OCI-M1 (cell line): ENCODE measurements at places on chromosomes 2 and 18.
A peak's percentile ranks its signal among the peaks of the same experiment; 100 is the strongest.

GRCh38 chr2:121809607-121810006 is 54.2 kb downstream of the TSN start:
- DNase-seq, result no peak

GRCh38 chr18:3603421-3604234 is 153.7 kb downstream of the TGIF1 start:
- DNase-seq, result peak; percentile 99

DNA sequence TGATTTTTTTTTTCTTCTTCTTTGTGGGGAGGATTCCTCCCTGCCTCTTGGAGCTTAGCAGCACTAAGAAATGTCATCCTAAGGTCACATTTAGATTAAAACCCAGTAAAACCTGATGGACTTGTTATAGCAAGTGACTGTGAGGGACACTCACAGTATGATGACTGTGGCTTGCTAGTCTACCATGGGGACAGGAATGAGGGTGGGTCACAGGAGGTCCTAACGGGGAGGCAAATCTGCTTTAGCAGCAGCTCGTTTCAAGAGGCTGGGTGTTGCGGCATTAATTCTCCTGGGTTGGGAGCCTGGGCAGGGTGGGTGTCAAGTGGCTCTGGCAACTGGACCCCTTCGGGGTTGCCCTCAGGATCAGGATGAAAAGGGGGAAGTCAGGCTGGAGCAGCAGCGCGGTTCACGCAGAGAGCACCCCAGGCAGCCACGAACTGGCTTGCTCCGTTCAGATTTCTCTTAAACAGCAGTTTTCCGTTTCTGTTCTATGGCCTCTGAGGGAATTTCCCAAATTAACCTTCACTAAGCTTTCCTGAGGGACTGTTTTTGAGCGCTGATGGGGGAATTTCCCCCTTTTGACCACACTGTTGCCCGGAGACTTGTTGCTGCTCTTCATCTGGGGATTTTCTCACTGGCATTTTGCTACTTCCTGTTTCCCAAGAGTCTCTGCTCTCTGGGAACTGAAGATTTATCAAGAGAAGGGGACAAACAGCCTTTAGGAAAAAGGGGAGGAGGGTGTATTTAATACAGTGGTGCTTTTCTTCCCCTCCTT is 59.8 kb upstream of the PELI1 start:
- DNase-seq, result peak; percentile 1

DNA sequence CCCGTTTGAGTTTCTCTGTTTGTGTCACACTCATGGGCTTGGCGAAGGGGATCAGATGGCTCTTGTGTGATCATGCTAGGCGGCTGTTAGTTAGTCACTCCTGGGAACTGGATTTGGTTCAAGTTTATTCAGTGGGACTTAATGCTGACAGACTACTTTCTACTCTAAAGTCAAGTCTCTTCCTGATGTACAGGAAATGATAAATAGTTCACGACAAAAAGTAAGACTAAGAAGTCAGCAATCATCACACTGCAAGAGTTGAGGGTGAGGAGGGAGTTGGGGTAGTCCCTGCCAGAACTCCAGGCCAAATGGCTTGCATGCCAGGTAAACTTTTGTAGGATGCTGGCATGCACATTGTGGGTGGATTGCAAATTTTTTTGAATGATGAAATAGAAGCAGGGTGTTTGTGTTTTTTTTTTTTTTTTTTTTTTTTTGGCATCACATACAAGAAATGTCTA is 25.1 kb upstream of the CCL20 start:
- no peak for DNase-seq

GRCh38 chr2:182020286-182021070 is 34.8 kb downstream of the PPP1R1C start:
- DNase-seq, result peak; percentile 44

DNA sequence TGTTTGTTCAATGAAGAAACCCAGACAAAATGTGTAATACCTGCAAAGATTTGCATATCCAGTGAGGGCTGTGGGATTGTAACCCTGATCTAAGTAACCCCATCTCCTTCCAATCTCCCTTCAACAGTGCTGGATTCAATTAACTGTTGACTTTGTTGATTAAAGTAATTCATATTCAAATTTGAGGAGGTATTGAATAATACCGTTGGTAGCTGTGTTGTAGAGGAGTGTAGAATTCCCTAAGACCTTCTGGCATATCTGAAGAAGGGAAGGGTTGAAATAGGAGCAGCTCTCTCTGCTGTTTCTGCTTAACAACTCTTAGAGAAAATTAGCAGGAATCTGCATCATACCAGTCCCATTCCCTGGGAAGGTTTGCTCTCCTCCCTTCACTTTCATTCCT is 28.2 kb downstream of the MAIP1 start:
- no peak for DNase-seq

DNA sequence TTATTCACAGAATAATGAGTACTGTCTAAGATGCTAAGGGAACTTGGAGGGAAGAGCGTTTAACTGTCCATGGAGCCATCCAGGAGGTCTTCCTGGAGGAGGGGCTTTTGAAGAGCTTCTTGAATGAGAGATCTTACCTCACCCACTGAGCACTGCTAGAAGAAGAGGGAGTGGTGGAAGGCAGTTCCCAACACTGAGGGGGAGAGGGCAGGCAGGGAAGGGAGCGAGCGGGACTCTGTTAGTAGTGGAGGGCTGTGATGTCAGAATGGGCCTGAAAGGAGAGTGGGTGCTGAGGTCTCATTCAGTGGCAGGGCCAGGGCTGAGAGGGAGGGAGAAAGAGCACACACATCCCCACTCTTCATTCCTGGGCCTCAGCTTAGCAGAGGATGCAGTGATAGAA is 65.0 kb downstream of the NCK2 start:
- no peak for DNase-seq

DNA sequence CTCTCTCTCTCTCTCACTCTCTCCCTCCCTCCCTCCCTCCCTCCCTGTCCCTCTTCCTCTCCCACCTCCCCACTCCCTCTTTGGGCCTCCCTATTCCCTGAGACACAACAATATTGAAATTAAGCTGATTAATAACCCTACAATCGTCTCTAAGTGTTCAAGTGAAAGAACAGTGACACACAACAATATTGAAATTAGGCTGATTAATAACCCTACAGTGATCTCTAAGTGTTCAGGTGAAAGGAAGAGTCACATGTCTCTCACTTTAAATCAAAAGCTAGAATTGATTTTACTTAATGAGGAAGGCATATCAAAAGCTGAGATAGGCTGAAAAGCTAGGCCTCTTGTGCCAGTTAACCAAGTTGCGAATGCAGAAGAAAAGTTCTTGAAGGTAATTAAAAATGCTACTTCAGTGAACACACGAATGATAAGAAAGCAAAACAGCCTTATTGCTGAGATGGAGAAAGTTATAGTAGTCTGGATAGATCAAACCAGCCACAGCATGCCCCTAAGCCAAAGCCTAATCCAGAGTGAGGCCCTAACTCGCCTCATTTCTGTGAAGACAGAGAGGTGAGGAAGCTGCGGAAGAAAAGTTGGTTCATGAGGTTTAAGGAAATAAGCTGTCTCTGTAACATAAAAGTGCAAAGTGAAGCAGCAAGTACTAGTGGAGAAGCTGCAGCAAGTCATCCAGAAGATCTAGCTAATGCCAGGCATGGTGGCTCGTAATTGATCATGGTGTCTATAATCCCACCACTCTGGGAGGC is 21.3 kb downstream of the MALT1 start:
- DNase-seq, result no peak

GRCh38 chr18:10138719-10139118 is 224.9 kb downstream of the VAPA start:
- no peak for DNase-seq

GRCh38 chr2:79638410-79638809 is 125.6 kb downstream of the CTNNA2 start:
- no peak for DNase-seq

DNA sequence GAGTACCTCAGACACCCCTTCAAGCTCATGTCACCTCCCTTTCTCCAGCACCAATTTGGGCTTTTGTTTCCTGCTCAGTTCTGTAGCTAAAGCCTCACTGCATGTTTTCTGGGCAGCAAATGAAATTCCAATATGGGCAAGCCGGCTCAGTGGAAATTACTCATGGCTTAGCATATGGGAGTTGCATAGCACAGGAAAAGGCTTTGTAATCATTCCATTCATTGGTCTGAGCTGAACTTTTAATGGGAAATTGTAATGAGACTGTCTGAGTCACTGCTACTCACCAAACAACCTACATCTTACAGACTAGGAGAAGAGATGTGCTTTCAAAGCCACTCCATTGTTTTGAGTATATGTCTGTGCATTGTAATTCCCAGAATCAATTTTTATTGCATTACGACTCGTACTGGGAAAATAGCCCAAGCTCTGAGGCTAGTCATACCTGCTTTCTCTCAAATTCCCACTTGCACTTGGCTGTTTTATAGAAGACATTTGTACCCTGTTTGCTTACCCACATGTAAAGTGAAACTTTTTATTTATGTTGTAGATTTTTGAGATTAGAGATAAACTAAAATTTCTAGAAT is 139.5 kb upstream of the LRATD1 start:
- DNase-seq, result no peak
